RCC 7860 (cell line): ENCODE measurements at places on chromosomes 12 and 14.

GRCh38 chr14:32068708-32069107 is 8.4 kb upstream of the ARHGAP5 start:
- DNase-seq = no peak

GRCh38 chr12:56110571-56110970 is 5.9 kb upstream of the RPL41 start:
- DNase-seq = no peak

DNA sequence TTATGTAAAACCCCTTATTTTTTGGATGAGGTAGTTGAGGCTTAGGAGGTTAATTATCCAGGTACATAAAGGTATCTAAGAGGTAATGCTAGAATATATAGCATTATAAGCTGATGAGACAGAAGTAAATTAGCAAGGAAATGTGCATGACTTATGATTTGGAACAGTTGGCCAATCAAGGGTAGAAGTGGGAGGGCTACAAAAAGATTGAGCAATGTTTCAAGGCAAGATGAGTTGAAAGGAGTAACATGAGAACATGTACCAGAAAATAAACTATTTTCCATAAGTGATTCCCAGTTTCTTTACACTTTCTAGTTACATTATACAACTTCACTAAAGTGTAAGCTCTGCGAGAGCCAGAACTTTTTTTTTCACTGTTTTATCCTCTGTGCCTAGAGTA is 290.9 kb downstream of the LRIG3 start:
- no peak for DNase-seq

GRCh38 chr14:79090641-79091180 is 920.5 kb downstream of the NRXN3 start:
- DNase-seq = no peak

DNA sequence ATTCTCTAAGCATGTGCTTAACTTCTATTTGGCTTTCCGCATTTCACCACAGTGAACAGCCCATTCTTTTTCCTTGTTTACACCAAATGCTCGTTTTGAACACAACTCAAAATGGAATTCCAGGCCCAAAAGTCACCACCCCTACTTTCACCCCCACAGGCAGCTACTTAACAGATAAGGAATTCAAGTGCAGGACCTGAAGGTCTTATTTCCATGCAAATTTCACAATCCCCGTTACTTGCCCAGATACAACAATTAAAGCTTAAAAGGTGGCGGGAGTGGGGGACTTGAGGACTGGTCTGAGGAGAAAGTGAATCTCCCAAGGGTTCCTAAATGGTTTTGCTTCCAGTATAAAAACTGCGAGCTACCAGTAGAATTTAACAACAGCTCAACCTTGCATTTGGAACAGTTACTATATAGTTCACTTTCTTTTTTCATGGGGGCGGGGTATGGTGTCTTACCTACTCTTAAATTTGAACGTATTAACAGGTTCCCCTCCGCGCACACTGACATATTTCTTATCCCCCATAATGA is 3.7 kb downstream of the USP44 start:
- no peak for DNase-seq

DNA sequence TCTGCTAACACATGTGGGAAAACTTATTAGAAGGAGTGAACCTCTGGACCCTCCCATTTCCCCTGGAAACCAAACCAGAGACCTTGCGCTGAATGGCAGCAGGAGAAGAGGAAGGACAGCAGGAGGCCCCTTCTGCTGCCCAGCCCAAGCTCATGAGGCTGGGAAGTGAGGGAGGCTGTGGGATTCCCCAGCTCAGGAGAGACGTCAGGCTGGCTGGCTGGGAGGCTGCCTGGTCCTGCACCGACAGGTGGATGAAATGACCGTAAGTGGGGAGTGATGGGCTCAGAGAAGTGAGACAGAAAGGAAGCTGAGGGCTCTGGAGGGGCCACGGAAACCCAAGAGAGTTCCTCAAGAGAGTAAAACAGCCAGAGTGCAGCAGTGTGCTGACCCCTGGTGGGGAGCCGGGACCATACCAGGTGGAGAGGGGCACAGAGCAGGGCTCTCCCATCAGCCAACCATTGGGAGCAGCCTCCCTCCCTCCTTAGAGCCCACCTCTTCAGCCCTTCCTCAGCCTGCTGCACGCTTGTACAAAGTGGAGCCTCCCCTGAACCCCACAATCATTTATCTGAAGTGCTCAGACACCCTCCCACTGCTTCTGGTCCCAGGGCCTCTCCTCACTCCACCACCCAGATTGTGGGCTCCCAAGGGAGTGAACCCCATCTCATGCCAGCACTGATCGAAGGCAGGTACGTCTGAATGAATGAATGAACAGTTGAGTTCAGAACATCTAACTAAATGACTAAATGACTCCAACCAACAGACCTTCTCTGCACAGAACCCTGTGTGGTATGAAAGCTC is 14.0 kb downstream of the TAMALIN start:
- DNase-seq = no peak
